ENCODE measurements at places on chromosomes 12 and 14.

- DNase-seq = no peak
Observed at GRCh38 chr12:3436461-3437065, 54.4 kb upstream of the PRMT8 start.

DNA sequence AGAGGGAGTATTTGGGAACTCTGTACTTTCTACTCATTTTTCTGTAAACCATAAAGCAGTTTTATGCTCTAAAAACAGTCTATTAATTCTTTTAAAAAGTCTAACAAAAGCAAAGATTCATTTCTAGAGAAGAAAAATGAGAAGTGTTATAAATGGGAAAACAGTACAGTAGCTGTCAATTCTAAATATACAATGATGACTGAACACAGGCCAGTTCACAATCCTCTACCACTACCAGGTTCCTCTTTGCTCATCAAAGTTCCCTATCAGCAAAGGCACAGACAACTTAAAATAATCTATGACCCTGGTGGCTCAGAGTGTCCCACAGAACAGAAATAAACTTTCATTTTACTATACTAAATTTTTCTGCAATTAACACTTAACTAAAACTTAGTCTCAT, 12.5 kb downstream of the NAA25 start:
- no peak for DNase-seq

DNA sequence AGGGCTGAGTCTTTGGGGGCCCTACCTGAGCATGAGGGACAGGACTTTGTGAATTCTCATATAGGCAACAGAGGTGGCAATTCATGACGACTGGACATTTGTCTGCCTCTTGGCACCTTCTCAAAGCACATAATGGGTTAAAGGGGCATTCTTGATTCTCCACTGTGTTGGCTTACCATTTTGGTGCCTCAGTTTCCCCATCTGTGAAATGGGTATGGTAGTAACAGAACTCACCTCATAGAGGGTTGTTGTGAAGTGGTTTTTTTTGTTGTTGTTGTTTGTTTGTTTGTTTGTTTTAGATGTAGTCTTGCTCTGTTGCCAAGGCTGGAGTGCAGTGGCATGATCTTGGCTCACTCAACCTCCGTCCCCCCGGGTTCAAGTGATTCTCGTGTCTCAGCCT, 106.0 kb downstream of the CHST11 start:
- no peak for DNase-seq

DNA sequence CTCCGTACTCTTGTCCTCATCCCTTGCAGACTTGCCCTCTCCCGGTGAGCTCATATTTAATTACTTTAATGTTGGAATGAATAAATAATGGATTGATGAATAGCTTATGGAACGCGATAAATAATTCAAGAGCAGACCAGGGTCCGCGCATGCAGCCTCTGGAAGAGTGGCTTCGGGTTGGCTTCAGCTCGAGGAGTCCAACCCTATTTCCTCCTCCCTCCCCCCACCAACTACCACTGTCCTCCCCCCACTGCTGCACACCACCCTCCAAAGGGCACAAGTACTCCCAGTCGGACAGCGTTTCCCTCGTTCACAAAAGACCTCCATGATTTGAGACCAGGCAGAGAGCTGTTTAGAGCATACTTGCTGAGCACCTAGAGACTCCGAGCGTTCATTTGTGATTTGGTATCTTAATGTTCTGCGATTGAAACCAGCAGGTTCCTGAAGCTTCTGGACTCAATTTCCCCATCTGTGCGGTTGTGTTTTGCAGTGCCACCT, 647 bp upstream of the SIX1 start:
- DNase-seq = no peak

GRCh38 chr12:105705765-105706164, 375.3 kb downstream of the C12orf75 start:
- DNase-seq = no peak

GRCh38 chr14:72709916-72710611, 183.8 kb downstream of the DPF3 start:
- DNase-seq = no peak

DNA sequence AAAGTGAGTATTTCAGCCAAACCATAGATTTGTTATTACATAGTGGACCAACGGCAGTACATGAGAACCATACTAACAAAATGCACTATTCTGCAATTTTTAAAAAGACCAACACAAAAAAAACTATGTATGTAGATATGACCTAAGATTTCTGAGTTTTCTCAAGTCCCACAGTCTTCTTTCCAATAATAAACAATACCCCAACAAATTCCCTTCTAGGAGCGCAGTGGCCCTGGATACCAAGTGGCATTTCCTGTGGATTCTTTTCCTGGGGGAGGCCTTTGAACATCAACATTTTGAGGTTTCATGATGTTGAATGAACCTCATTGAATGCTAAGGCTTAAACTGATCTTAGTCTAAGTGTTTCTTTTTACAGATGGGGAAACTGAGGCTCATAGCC, 210.5 kb downstream of the BCAT1 start:
- DNase-seq = no peak

DNA sequence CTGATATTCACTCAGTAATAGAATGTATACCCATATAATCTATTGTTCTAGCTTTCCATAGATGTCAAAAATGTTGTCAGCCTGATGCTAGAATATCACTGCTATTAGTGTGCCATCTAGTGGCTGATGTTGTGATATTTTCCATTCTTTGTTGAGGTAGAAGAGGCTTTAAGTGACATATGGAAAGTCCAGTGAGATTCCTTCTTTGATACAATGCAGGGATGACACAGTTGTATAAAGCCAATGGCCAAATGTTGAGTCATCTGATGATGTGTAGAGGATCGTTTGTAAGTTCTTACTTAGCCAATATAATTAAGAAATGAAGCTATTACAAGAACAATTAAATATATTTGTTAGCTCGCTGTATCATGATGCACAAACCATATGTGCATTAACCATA, 58.1 kb upstream of the PCED1B start:
- DNase-seq = peak; percentile 15

GRCh38 chr12:3892631-3893030, 19.4 kb upstream of the PARP11 start:
- DNase-seq = no peak

DNA sequence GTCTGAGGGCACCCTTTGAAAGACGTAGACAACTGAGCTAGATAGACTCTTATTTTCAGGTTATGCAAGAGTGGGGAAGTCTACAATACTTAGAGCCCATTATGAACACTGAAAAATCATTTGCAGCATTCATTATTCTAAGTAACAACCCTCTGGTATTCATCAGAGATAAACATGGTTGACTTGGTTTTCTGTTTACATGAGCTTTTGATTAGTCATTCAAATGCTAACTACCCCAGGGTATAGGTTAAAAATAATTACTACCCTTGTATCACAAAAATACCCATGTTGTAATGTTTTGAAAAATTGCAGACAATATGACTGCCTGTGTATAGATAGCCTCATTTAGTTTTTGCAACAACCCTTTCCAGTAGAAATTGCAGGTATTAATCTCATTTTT, 78.5 kb downstream of the PPFIBP1 start:
- no peak for DNase-seq

DNA sequence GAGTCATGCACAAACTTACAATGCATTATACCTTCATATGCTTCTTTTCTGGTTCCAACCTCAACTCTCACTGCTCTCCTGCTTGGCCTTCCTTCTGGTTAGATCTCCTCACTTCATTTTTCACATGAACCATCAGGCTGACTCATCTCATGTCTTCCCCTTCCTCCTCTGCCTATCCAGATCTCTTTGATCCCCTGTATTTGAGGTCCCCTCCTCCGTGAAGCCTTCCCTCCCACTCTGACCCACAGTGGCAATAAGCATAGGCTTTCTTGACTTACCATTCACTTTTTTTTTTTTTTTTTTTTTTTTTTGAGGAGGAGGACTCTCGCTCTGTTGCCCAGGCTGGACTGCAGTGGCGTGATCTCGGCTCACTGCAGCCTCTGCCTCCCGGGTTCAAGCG, 14.7 kb upstream of the ASIC1 start:
- no peak for DNase-seq

GRCh38 chr12:11568762-11569478, 80.6 kb upstream of the ETV6 start:
- no peak for DNase-seq

DNA sequence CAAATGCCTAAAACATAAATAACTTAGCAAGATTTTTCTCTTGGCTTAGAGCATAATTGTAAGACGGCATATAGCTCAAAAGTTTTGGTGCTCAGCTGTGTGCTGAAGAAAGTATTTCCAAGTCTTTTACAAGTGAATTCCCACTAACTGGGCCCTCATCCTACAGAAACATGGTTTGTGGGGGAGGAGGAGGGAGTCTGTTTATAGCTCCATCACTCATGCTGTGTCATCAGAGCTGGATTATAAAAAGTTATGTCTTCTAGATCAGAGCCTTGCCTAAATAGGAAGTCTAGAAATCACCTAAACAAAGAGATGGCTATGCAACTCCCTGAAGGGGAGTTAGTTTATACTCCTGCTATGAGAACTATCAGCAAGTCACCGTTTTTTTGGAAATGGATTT, 65.9 kb upstream of the OTOGL start:
- no peak for DNase-seq

DNA sequence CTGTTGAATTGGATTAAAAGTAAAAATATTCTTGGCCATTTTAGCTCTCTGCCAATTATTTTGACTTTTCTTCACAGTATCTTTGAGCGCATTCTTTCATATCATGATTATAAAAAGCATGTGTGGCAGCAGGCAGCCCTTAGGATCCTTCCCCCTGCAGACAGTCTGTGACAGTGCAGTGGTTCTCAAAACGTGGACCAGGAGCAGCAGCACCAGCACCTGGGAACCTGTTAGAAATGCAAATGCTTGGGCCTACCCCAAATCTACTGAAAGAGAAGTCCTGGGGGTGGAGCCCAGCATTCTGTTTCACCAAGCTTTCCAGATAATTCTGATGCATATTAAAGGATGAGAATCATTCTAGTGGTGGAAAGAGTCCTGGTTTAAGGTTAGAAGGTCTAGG, 155.6 kb downstream of the MON2 start:
- DNase-seq = no peak

DNA sequence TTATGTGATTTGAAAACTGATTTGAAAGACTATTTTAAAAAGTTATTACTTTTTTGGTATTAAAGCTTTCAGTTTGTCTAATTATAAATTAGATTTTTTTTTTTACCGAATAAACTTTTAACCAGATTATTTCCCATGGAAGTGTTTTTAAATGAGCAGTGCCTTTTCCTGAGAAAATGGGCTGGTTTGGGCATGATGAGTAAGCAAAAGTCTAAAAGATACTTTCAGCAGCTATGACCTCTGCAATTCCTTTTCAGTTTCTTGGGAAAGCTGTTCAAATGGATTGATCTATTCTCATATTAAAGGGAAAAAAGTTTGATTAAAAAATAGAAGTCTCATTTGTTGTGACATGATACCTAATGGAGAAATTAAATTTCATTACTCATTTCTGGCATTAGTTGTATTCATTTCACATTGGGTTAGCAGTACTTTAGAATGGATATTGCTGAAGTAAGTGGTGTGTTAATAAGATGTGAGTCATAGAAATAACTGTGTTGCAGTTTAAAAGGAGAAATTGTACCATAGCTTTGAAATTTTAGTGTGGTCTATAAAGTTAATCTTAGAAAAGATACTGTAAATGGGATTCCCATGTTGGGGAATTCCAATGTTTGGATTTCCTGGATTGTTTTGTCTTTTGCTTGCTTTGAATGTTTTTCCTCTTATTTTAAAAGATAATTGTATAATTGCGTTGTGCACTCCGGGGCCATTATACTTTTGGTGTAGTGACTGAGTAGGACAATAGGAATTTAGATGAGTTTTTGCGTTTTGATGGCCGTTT, 21.0 kb downstream of the KTN1 start:
- DNase-seq = no peak

DNA sequence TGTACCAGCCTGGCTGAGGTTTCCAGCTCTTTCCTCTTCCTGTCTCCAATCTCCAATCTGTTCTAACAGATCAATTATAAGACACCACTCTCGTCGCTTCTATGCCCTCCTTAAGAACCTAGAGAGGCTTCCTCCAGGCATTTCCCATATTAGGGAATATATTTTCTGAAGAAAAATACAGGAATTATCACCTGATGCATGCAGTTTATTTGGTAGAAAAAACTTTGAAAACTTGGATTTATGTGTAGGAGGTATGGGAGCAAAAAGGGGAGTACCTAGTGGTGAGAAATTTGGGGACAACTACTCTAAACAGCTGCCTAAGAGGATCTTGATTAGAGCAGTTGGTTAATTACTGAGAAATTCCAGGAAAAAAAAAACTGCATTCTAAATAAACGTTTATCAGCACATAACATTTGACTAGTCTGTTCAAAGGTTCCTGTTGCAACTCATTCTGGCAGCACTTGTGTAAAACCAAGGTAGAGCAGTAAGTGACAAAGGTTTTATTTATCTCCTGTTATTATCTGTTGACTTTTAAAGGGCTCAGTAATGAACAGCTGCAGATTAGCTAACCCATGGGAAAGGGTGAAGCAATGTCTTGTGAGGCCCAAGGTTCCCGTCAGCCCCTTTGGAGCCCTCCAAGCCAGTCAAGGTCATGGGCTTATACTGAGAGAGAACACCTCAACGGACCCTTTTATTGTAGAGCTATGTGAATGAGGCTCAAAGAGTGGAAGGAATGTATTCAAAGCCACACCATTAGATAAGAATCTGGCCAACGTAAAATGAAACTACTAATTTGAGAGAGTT, 36.4 kb upstream of the NR1H4 start:
- DNase-seq = no peak

DNA sequence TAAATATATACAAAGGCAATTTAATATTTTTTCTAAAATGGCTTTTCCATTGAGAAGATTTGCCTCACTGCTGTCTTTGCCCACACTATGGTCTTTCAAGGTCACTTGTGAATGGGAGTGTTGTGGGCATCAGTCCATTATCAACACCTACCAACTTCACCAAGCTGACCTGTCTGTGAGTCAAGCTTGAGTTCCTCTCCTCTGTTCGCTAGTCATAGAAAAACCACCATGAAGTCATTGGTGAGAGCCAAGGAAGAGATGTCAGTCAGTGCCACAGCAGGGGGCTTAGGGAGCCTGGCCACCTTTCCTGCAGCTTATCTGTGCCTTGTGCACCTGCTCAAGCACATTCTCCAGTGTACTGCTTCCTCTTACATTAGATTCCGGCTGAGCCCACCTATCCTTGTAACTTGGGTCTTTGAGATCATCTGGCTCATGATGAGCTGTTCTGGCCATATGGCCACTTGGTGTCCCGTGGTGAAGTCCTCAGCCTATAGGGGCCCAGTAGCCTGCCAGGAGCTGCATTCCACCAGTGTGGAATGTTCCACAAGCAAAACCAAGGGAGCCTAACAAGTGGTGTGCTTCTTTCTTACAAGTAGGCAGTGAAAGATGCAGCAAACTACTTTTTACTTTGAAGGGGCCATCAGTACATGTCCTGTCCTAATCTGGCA, 80.8 kb upstream of the C12orf71 start:
- DNase-seq = no peak

DNA sequence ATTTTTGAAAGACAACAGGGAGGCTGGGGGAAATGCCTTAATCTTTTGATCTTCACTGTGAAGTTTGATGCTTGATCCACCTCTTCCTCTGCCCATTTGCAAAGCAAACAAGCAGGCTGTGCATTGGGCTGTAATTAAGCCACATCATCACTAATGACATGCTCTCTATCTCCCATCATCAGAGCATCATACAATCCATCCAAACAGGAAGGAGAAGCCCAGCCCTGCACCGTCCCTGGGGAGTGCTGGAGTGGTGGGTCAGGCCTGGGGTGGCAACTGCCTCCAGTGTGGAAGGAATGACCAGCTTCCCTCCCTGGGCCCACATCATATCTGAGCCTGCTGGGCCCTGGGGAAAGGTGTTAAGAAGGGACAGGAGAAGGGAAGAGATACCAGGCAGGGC, 6.9 kb upstream of the KRT74 start:
- DNase-seq = no peak

GRCh38 chr12:30968211-30968610, 41.7 kb downstream of the TSPAN11 start:
- DNase-seq = no peak

All from HL-60 (cell line).